ENCODE measurements at places on chromosomes 7 and 10.

DNA sequence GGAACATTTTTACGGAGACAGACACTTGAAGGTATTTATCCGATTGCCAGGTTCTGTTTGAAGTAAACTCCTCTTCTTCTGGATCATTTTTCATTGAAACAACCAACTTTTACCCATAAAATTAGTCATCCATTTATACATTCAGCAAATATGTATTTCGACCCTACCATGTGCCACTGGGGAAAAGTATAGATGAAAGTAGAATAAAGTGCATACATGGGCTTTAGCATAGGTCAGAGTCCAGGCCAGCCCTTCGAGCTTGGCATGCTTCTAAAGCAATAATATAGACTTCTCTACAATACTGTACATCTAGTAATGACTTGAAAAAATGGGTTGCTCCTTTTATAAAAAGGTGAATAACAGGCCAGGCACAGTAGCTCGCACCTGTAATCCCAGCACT lies 10.1 kb downstream of the SLC25A16 start:
- DNase-seq: no peak

DNA sequence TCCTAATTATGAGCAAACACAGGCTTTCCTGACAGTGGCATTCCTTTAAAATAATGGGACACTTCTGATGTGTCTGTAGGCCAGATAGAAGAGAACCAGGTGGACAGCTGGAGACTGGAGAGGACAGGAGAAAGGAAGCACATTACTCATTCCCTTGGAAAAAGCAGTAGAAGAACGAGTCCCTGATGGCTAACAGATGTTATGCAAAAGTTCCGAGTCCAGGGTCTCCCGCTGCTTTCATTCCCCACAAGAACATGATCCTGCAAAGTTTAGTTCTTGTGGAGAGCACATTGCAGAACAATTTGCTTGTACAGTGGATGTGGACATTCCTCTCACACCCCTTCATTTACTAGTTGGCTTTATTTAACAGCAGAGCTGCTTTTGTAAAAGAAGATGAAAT lies 137.6 kb downstream of the GPAM start:
- no peak for DNase-seq

DNA sequence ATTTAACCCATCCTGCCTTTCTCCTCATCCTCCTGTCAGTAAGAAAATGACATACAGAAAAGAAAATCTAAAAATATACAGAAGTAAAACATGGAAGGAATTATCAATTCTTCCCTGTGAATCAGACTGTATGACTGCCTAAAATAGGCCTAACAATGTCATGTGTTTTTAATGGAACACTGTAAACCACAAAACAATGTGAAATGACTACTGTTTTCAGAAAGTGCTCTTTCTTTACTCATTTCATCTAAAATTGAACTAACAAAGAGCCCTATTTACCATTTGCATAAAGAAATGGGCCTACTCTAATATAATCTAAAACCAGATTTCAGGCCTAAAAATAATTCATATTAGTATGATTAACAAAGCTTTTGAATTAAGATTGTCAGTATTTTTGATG lies 35.7 kb downstream of the SEMA3E start:
- no peak for DNase-seq

DNA sequence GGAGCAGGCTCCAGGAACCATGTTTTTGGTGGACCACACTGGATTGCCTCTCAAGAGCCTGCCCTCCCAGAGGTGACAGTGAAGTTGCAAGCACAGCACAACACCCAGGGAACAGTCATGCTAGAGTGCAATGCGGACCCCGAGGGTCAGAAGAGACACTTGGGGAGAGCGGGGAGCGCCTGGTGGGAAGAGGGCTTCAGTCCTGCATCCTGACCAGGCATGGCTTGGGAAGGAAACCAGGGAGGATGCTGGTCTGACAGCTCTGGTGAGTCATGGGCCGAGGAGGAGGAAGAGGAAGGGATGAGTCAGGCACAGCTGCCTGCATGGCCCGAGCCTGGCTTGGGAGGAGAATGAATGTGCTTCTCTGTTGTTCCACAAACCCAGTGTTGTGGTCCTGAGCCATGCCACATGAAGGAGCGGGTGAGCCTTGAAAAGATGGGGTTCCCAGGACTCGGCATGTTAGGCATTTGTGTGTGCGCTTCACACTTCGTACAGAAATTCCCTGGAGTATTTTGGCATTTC lies 29.5 kb upstream of the ANKRD2 start:
- no peak for DNase-seq

DNA sequence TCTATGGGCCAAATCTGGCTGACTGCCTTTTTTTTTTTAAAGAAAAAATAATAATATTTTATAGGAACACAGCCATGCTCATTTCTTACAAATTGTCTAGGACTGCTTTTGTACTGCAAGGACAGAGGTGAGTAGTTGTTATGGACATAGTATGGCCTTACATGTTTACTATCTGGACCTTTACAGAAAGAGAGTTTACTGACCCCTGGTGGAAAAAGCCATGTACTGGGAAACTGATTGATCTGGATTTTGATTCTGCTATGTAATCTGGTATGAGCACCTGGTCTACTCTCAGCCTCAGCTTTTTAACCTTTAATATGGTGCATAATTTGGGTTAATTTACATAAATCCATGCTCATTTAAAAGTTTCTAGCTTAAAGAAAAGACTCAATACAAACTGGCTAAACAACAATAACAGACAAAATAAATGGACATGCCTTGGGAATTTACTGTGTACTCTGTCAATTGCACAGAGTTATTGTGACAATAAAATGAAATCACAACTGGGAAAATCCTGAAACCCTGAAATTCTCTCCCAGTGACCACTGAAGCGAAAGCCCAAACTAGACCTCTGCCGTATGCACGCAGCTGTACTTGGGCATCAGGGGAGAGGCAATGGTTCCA lies 260.7 kb downstream of the BMPER start:
- DNase-seq: no peak

DNA sequence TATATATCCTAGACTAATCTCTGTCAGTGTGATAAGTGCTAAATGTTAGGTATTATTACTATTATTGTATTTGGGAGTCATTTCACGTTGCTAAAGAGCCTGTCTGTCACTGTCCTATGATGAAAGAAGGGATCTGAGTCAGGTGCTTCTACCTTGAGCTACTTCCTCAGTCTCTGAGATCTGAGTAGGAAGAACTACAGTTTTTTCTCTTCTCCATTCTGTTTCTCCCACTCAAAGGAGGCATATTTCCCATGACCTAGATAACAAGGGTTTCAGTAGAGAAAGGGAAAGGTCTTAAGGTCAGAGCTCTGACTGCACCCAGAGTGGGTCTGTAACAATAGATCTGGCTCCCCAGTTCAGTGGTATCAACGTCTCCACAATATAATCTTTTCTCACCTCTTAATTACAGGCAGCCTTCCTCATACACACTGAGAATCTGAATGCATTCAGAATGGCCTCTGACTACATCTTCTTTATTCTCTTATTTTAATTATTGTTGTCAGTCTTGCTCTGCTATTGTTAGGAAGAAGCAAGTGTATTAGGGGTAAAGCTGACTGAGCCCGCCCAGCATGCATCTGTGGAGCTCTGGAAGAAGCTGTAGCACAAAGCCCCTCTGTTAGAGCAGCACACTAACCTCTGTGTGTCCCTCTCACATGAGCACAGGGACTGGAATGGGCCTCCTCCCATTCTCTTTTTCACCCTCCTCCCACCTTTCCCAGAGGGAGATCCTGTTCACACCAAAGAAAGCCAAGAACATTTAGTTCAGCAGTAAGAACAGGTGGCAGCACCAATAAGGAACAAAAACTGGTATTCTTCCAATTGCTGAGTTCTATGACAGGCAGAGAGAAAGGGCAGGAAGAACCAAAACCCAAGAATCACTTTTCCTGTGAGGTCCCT lies 38.1 kb downstream of the USP54 start:
- DNase-seq: no peak

- no peak for DNase-seq
Observed at GRCh38 chr7:2529161-2530070, 9.8 kb downstream of the LFNG start.

DNA sequence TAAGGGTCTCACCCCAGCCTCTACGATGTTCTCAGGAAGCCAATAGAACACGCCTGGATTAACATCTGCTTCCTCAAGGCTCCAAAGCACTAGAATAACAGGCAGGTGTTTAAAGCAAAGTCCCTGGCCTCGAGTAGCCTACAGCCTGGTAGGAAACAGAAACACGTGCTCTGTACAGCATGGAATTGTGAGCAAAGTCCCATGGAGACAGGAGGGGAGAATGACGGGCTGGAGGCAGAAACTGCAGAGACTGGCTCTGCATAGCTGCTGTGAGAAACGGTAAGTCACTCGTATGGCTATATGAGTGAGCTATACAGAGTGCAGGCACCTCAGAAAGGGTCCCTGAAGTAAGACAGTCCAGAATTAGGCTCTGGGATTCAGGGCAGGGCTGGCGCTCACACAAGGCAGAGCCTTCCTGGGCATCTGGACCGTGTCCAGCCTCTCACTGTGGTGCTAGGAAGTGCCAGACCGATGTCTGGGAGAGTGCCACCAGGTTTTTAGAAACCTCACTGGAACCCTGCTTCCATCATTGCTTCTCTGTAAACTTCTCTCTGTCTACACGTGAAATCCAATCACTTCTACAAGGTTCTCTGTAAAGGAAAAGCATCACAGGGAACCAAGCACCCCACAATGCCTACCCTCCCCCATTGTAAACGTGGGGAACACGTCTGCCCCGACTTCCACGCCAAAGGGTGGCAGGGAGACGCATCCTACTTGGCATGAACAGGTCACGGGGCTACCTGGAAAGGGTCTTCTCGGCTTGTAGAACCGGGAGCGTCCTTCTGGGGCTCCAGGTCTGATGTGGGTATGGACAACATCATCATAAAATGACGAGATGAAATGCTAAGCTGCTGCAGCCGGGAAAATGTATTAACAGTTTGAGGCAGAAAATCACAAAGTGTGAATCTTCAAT lies 38.8 kb upstream of the SHH start:
- no peak for DNase-seq

- no peak for DNase-seq
Observed at GRCh38 chr7:85184599-85185423, 2.0 kb downstream of the SEMA3D start.

DNA sequence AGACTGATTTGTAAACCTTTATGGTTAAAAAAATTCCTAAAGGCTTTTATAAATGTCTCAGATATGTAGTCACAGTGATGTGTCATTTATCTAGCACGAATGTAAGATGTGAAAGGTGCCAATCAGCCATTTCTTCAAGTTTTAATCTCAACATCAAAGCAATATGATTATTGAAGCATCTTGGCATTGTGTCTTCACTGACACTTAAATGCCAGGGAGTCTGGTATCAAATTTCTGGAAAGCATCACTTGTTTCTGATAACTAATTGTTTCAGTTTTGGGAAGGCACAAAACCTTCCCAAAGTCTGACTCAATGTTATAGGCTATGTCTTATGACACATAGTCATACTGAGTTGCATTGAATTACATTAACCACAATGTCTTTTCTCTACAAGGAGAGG lies 492.0 kb upstream of the CNTNAP2 start:
- DNase-seq: no peak

GRCh38 chr10:88592381-88592780 lies 5.8 kb downstream of the LIPJ start:
- no peak for DNase-seq

DNA sequence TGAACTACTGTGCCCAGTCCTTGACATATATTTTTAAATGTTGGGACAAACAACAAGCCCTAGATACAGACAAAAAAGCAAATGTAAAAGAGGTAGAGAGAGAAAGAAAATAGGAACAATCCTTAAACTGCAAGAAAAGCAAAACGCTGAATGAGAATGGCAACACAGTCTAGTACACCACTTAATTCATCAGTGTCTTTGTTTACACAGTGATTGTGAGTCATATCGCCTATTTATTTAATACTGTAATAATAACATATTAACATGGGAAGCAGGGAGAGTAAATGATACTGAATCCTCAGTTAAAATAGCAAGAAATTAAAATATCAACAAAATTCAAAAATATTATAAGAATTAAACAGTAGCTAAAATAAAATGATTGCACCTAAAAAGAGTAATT lies 9.8 kb upstream of the LRRTM3 start:
- DNase-seq: no peak

GRCh38 chr10:132332433-132332754 lies 401 bp downstream of the LRRC27 start:
- DNase-seq: no peak

DNA sequence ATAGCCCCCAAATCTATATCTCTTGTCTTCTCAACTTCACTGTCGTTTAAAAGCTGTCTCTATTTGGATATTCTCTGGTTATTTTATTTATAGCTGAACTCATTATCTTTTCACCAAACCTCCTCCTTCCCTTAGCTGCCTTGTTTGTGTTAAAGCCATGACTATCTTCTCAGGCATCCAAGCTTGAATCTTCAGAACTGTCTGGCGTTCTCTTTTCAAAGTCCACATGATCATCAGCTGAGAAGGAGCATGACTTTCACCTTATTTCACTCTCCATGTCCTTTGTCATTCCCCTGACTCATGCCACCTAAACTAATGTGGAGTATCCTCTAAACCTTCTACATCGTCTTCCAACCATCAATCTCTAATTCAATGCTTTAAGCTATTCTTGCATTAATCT lies 5.7 kb upstream of the GLCCI1 start:
- DNase-seq: no peak

GRCh38 chr7:4472728-4473127 lies 209.4 kb upstream of the FOXK1 start:
- DNase-seq: no peak

DNA sequence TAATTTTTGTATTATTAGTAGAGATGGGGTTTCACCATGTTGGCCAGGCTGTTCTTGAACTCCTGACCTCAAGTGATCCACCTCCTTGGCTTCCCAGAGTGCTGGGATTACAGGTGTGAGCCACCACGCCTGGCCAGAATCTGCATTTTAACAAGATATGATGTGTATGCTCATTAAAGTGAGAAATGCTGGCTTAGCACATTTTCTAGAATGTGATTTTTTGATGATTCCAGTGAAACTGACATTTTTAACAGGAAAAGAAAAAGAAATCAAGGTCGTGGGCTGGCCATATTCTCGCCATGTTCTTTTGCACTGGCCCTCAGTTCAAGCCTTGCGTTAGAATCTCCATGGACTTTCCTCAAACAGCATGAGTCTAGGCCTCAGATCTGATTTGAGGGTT lies 18.1 kb upstream of the TPST1 start:
- no peak for DNase-seq

GRCh38 chr7:450741-451140 lies 68.9 kb downstream of the PDGFA start:
- DNase-seq: no peak

- DNase-seq: no peak
Observed at GRCh38 chr10:31660300-31660699, 268.3 kb downstream of the ARHGAP12 start.

Data from NCI-H524 treated with DMSO at 0.1 percent for 48 hours (cell line).